ENCODE measurements at places on chromosomes 2 and 18. TPM values are rescaled to one million over a fixed set of nuclear protein-coding genes. Genes with fewer than 3 reads are reported as not detected.
A peak's percentile ranks its signal among the peaks of the same experiment; 100 is the strongest.

- DNase-seq, result no peak
- H3K27ac ChIP-seq, result no peak overlapping the region
- H3K4me3 ChIP-seq, result no peak overlapping the region
- no peaks in the 10 kb centered on the region for H3K36me3 ChIP-seq
- peaks cover 2% of the 10 kb centered on the region for H3K27me3 ChIP-seq
Measured at GRCh38 chr2:238295144-238296112, 7.0 kb upstream of the PER2 start.

Gene TEKT4
- total RNA-seq, result not detected

- H3K27ac ChIP-seq, result no peak overlapping the region
- no peaks in the 10 kb centered on the region for H3K36me3 ChIP-seq
- DNase-seq, result no peak
- H3K27me3 ChIP-seq, result no peaks in the 10 kb centered on the region
Measured at GRCh38 chr2:37907501-37908225, 17.4 kb upstream of the RMDN2 start.

Gene ATG9A
- 42.0 TPM for total RNA-seq

GRCh38 chr2:99278793-99279291, 22.2 kb downstream of the LYG1 start:
- peaks cover 33% of the 10 kb centered on the region for H3K36me3 ChIP-seq
- DNase-seq, result no peak
- no peaks in the 10 kb centered on the region for H3K27me3 ChIP-seq
- H3K4me3 ChIP-seq, result no peak overlapping the region
- H3K4me1 ChIP-seq, result no peaks in the 10 kb centered on the region

Gene LOXHD1
- not detected for total RNA-seq

DNA sequence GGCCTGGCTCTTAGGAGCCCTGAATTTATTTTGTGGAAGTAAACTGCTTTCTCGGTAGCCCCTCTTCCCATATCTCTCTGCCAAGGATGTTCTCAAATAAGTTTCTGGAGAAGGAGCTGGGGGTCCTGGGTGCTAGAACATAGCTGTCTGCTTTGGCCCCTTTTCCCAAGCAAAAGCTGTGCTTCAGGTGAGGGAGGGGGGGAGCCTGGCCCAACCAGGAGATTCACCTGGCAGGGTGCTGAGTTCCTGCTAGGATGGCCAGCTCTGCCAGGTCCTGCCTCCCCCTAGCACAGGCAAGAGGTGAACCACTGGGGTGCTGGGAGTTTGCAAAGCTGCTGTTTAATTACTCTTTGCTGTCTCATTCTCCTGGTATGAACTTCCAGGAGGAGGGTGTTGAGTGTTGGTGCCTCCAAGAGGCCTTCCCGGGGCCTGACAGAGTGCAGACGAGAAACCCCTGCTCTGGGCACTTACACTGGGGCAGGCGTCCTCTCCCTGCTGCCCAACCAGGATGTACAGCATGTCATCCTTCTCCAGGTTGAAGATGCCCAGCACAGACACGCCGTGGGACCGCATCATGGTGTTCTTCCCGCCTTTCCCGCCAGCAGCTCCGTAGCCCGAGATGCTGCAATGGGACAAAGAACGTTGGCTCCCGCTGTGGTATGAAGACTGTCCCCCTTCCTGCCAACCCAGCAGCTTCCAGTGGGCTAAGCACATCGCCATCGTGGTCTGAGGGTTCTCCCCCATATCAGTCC, 124.2 kb downstream of the CLIP4 start:
- H3K4me3 ChIP-seq, result no peak overlapping the region
- peaks cover 14% of the 10 kb centered on the region for H3K27me3 ChIP-seq
- DNase-seq, result no peak
- no peaks in the 10 kb centered on the region for H3K4me1 ChIP-seq
- H3K36me3 ChIP-seq, result no peaks in the 10 kb centered on the region

DNA sequence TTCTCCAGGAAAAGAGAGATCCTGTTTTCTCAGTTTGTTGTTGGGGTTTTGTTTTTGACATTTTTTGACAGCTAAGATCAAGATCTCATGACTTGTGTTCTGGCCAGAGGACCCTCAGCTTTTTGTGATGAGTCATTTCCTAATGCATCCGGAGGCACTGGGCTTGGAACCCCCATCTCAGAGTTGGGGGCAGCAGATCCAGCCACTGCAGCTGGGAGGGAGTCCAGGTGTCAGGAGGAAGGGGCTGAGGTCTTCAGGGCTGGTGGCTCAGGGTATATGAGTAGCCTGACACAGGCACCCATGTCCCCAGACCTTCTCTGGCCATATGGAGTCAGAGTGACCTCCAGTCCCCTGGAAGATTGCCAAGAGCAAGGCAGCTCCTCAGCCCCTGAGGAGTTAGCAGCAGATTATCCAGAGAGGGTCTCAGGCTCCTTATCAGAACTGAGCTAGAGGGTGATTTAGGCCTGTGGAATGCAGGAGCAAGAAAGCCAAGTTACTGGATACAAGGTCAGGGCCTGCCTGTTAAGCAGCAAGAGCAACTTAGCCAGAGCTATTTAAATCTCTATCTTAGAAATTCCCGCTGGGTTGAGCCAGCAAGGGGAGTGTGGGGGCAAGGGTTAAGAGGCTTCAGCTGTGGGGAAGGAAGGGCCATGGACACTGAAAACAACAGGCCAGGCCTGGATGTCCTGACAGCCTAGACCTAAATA, 62.4 kb downstream of the TANC1 start:
- peaks cover 2% of the 10 kb centered on the region for H3K36me3 ChIP-seq
- peak overlapping the region; percentile 20 for H3K4me3 ChIP-seq
- DNase-seq, result peak; percentile 15
- no peaks in the 10 kb centered on the region for H3K27me3 ChIP-seq

DNA sequence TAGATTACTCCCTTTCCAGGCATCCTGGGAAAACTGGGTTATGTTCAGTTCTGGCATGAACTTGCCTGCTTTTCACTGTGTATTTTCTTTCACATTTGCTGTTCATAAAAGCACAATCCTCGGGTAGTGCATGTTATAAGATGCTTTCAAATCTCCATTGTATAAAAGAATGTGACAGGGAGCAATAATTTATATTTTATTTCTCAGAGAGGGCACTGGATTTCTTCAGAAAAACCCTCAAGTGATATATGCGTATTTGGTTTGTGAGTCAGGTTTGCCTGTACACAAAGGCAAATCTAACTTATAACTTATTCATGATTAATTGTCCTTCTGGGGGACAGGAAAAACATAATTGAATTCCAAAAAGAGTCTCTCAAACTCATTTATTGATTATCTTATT, 440.7 kb upstream of the MMADHC start:
- no peak overlapping the region for H3K4me3 ChIP-seq
- peaks cover 20% of the 10 kb centered on the region for H3K4me1 ChIP-seq
- DNase-seq, result no peak
- no peak overlapping the region for H3K27ac ChIP-seq
- no peaks in the 10 kb centered on the region for H3K36me3 ChIP-seq
- H3K27me3 ChIP-seq, result no peaks in the 10 kb centered on the region

- no peaks in the 10 kb centered on the region for H3K27me3 ChIP-seq
- no peak overlapping the region for H3K4me3 ChIP-seq
- peaks cover 8% of the 10 kb centered on the region for H3K4me1 ChIP-seq
- no peaks in the 10 kb centered on the region for H3K36me3 ChIP-seq
Measured at GRCh38 chr2:122078451-122078850, 323.0 kb downstream of the TSN start.

DNA sequence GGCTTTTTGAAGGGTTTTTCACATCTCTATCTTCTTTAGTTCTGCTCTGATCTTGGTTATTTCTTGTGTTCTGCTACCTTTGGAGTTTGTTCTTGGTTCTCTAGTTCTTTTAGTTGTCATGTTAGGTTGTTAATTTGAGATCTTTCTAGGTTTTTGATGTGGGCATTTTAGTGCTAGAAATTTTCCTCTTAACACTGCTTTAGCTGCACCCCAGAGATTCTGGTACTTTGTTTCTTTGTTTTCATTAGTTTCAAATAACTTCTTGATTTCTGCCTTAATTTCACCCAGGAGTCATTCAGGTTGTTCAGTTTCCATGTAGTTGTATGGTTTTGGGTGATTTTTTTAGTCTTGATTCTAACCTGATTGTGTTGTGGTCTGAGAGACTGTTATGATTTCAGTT, 34.7 kb downstream of the AGPS start:
- no peaks in the 10 kb centered on the region for H3K27me3 ChIP-seq
- peaks cover 68% of the 10 kb centered on the region for H3K36me3 ChIP-seq
- no peak for DNase-seq
- H3K4me1 ChIP-seq, result peaks cover 4% of the 10 kb centered on the region
- H3K27ac ChIP-seq, result no peak overlapping the region
- H3K4me3 ChIP-seq, result no peak overlapping the region

DNA sequence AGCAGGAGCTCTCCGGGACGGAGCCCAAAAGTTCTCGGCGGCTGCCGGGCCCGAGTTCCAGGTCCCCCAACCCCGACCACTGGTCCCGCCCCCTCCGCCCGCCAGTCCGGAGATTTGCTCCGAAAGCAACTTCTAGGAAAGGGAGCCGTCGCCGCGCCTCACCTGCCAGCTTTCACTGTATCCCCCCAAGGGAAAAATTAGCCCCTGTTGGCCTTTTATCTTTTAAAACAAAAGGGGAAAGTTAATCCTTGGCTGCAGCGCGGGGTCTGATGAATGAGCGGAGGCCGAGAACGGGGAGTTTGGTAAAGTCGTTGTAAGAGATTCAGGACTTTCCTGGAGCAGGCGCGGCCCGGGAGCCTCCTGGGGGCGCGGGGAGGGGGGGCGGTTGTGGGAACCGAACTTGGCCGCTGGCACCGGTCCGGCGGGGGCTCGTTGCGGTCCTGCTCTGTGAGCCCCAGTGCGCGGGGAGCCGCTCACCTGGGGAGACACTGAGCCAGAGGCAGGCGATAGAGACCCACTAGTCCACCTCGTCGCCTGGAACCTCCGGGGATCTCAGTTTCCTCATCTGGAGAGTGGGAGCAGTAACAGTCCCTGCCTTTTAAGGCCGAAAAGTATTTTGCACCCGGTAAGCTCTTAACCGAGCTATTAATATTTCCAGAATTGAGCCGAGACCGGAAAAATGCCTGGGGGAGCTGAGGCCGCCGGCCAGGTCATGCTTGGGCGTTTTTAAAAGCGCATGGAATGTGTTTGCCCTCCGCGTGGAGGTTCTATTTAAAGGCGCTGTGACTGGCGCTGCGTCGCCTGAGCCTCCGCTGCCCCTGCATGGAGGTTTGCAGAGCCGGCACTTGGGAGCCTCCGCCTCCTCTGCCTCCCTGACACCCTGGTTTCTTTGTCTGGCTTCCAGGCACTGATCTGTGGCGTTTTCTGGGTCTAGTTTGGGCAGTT, 1.1 kb downstream of the EFHD1 start:
- peaks cover 71% of the 10 kb centered on the region for H3K27me3 ChIP-seq
- peak overlapping the region; percentile 84 for H3K4me3 ChIP-seq
- no peak for DNase-seq
- no peaks in the 10 kb centered on the region for H3K36me3 ChIP-seq
- no peak overlapping the region for H3K27ac ChIP-seq

GRCh38 chr2:201182650-201183364, at the start of gene CASP10:
Gene CASP10 (plus strand): TSS chr2:201183141. CDS start chr2:201185778, 2,637 bp downstream.
- H3K4me1 ChIP-seq, result no peaks in the 10 kb centered on the region
- no peaks in the 10 kb centered on the region for H3K27me3 ChIP-seq
- no peak for DNase-seq
- H3K4me3 ChIP-seq, result no peak within 1 kb of the TSS
- no peak within 1 kb of the TSS for H3K27ac ChIP-seq

- H3K27ac ChIP-seq, result no peak overlapping the region
- peaks cover 3% of the 10 kb centered on the region for H3K36me3 ChIP-seq
- no peak for DNase-seq
- H3K4me1 ChIP-seq, result no peaks in the 10 kb centered on the region
- H3K27me3 ChIP-seq, result no peaks in the 10 kb centered on the region
- no peak overlapping the region for H3K4me3 ChIP-seq
Measured at GRCh38 chr18:50586710-50587109, 26.8 kb downstream of the MAPK4 start.

Gene NHEJ1
- 26.8 TPM for total RNA-seq

Gene CFAP221
- 3.0 TPM for total RNA-seq

Gene GKN1
- total RNA-seq, result not detected

DNA sequence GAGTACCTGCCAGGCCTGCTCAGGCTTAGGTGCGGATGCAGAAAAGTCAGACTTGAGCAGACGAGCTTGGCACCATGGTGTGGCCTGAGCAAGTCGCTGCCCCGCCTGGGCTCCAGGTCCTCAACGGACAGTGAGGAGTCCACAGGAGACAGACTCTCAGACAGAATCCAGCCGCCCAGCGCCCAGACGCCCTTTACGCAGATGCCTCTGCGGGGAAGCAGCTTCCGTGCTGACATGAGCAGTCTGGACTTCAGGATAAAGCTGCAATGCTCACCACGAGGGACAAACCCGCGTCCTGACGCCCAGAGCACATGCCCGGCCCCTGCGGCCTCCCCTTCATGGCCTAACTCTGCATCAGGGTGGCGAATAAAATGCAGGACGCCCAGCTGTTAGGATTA, 3.5 kb upstream of the MAB21L4 start:
- no peak overlapping the region for H3K27ac ChIP-seq
- no peaks in the 10 kb centered on the region for H3K36me3 ChIP-seq
- H3K4me3 ChIP-seq, result no peak overlapping the region
- H3K27me3 ChIP-seq, result no peaks in the 10 kb centered on the region

DNA sequence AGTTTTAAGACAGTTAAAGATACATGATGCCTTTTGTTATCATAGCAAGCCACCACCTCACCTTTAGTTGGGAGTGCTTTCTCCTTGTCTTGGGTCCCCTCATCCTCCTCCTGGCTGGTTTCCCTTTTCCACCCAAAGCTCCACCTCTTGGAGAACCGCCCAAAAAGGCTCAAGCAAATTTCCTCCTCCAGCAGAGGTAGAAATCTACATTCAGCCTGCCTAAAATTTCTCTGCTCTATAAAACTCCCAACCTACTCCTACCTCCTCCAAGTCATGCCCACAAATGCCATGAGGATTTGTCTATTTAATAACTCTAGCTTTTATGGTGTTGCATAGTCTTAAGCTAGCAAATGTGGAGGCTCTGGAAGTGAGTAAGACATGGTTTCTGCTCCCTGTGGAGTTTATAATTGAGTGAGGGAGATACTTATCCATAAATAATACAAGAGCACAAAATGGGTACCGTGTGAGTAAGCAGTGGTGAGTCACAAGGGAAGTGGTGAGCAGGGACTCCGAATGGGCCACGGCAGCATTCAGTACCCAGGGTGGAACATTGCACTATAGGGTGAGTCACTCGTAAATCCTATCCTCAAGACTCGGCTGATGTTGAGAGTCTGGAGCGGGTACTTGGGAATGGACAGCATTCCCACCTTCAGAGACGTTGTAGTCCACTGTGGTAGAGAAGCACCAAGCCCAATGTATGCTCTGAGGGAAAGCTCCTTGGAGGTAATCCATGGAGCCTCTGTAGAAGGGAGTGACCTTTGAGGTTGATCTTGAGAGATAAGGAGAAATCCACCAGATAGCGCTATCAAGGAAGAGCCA, 146.3 kb downstream of the RTN4 start:
- H3K4me3 ChIP-seq, result no peak overlapping the region
- no peak overlapping the region for H3K27ac ChIP-seq
- no peaks in the 10 kb centered on the region for H3K4me1 ChIP-seq
- no peaks in the 10 kb centered on the region for H3K36me3 ChIP-seq
- no peaks in the 10 kb centered on the region for H3K27me3 ChIP-seq
